ENCODE measurements at places on chromosomes 5 and 9.

DNA sequence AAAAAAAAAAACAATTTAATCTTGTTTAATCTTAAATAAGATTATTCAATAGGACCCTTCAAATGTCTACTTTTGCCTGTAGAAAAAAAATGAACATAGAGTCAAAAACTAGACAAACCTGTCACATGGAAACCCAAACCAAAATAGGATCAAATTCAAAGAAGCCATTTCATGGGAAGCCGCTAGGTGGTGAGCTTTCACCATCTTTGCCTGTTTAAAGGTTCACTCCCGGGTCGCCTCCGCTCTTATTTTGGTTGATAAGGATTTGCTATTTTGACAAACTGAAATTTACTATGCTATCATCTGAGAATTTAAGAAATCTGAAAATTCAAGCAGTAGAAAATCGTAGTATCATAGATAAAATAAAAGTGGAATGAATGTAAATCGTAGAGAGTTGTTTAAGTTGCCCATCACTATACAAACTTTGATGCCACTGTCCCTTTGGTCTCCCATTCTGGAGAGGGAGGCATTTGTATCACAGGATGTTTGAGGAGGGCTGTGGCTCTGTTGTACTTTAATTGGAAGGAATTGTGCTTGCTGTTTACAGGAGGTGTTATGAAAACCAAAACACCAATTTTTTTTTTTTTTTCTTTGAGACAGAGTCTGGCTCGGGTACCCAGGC, 43.5 kb upstream of the DNAH5 start:
- peak; percentile 25 for DNase-seq

GRCh38 chr5:97149709-97150108, 7.3 kb upstream of the LIX1 start:
- DNase-seq: no peak

DNA sequence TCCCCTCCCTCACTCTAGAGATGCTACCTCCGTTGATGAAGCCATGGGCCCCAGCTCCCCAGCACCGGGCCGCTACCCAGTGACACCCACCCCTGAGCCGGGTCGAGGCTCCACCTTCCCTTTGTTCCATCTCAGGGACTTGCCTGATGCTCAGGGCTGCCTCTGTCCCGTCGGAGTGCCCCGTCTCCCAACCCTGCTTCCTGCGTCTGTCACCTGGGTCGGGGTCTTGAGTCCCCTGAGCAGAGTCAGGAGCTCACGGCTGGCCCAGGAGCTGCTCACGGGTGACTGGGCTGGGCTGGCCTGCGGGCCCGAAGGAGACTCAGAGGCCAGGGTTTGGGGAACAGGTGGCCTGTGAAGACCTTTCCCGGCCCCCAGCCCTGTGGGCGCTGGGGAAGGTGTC, 85.3 kb downstream of the KCNT1 start:
- no peak for DNase-seq

- no peak for DNase-seq
Measured at GRCh38 chr5:55021821-55022220, 2.2 kb upstream of the GZMK start.

DNA sequence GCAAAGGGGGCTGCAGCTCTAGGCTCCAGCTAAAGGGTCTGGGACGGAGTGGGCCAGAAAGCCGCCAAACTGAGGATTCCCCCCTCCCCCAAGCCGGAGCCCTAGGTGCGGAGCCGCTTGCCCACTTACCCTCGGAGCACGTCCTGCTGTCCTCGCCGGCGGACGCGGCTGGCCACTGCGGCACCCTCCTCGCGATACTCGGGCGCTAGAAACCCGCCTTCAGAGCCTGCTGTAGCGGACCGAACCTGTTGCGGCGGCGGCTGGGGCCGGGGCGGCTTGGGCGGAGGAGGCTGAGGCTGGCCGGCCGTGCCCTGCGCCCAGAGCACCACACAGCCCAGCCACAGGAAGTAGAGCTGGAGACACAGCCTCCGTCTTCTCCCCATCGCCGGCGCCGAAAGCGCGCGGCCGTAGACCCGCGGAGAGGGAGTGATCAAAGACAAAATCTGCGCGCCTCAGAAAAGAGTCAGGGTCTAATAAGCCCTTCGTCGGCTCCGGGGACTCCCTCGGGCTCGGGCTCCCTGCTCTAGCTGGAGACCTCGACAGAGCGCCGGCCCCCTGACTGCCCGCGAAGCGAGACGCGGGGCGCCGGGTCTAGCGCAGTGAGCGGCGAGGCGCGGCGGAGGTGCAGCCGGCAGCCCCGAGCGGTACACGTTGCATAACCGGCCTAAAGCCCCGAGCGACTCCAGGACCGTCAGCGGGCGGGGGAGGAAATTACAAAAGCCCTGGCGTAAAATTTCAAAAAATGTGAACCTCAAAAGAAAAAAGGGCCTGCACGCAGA, 635 bp downstream of the FBN2 start:
- DNase-seq: peak; percentile 36

GRCh38 chr9:70588999-70589398, 174.5 kb upstream of the KLF9 start:
- DNase-seq: no peak

DNA sequence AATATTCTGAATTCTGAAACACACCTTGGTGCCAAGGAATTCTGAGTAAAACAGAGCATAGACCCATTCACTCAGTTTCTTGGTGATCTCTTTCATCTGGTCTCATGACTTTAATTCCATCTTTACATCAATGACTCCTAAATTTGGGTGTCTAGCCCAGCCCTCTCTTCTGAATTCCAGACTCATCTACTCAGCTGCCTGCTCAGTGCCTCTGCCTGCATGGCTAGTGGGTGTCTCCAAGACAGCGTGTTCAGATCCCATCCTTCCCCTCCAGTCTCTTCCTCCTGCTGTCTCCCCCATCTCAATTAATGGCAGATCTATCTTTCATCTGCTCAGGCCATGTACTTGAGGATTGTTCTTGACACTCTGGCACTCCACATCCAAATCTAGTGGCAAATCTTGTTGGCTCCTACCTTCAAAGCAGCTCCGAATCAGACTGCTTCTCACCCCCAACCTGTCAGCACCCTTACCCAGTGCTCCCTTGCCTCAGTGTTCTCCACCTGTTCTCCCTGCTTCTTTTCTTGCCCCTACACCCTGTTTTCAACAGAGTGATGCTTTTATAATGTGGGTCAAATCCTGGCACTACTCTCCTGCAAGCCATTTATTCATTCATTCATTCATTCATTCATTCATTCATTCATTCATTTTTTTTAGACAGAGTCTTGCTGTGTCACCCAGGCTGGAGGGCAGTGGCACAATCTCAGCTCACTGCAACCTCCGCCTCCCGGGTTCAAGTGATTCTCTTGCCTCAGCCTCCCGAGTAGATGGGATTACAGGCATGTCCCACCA, 5.3 kb downstream of the CAVIN4 start:
- no peak for DNase-seq

GRCh38 chr5:39360471-39361111, 3.7 kb downstream of the C9 start:
- DNase-seq: no peak

DNA sequence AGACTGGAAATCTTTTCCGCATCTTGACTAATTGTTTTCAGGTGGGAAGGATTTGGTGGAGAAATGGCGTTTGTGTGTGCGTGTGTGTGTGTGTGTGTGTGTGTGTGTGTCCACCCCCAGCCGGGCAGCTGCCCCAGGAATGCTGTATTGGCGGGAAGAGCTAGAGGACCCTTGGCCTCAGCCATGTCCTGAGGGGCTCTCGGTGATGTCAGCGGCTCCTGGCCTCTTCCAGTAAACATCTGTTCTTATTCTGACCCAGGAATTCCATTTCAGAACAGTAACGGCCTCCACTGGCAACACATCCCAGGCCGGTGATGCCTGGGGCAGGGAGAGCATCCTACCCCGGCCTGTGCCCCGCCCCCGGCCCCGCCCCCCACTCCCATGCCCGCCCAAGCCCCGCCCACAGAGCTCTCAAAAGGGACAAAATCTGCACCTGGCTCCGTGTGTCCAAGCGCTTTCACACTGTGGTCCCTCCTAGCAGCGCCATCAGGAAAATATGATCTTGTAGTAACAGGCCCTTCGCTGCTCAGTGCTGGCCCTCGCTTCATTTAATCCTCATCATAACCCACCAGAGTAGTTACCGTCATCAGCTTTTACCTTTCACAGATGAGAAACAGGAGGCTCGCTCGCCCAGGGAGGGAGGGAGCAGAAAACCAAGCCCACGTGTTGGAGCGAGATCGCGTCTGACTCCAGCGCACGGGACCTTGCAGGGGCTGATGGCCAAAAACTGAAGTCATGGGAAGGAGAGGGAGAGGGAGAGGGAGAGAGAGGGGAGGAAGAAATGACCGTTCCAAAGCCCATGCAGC, 18.9 kb downstream of the ADAMTS2 start:
- DNase-seq: peak; percentile 88

GRCh38 chr5:169253071-169253470, 47.9 kb downstream of the SLIT3 start:
- DNase-seq: no peak
